NCI-H1105 treated with DMSO at 0.1 percent for 48 hours (cell line): ENCODE measurements at places on chromosomes 2 and 18.

DNA sequence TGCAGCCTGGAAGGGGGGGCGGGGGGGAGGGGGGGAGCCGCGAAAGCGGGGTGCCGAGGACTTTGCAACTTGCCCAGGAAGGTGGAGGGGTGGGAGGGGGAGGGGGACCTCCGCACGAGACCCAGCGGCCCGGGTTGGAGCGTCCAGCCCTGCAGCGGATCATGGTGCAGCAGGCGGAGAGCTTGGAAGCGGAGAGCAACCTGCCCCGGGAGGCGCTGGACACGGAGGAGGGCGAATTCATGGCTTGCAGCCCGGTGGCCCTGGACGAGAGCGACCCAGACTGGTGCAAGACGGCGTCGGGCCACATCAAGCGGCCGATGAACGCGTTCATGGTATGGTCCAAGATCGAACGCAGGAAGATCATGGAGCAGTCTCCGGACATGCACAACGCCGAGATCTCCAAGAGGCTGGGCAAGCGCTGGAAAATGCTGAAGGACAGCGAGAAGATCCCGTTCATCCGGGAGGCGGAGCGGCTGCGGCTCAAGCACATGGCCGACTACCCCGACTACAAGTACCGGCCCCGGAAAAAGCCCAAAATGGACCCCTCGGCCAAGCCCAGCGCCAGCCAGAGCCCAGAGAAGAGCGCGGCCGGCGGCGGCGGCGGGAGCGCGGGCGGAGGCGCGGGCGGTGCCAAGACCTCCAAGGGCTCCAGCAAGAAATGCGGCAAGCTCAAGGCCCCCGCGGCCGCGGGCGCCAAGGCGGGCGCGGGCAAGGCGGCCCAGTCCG lies 540 bp downstream of the SOX11 start:
- DNase-seq = peak; percentile 53

- no peak for DNase-seq
Measured at GRCh38 chr18:23626451-23627279, 36.0 kb downstream of the ANKRD29 start.

- no peak for DNase-seq
Measured at GRCh38 chr2:189302274-189302948, 122.8 kb upstream of the COL5A2 start.

GRCh38 chr2:143521396-143521795 lies 392.2 kb downstream of the ARHGAP15 start:
- DNase-seq = no peak

- DNase-seq = no peak
Measured at GRCh38 chr2:69169655-69170389, 156.8 kb downstream of the ANTXR1 start.

DNA sequence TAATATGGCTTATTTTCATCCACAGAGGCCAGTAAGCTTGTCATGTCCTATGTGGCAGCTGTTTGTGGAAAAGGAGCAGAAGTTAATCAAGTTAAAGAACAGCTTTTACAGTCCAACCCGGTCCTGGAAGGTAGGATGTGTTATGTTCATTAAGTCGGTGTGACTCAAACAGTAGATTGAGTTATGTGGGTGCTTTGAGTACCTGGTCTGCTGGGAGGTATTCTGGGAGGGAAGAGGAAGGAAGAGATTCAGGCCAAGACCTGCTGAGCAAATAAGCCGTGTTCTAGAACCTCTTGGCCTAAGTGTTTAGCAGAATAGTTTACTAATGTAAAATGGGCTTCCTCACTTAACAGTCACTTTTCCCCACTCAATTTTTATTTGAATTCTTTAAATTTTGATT lies 96.2 kb downstream of the MYO1B start:
- DNase-seq = no peak

GRCh38 chr2:10377747-10378085 lies 70.4 kb downstream of the ODC1 start:
- DNase-seq = no peak

GRCh38 chr2:7377916-7378569 lies 460.8 kb downstream of the RNF144A start:
- peak; percentile 36 for DNase-seq

- no peak for DNase-seq
Measured at GRCh38 chr18:37156330-37156942, 327.5 kb downstream of the KIAA1328 start.

DNA sequence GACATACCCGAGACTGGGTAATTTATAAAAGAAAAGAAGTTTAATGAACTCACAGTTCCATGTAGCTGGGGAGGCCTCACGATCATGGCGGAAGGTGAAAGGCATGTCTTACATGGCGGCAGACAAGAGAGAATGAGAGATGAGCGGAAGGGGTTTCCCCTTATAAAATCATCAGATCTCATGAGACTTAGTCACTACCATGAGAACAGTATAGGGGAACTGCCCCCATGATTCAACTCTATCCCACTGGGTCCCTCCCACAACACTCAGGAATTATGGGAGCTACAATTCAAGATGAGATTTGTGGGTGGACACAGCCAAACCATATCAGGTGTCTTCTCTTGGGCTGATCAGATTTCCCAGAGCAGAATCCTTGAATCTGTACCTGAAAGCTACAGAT lies 617.3 kb upstream of the ID2 start:
- no peak for DNase-seq

DNA sequence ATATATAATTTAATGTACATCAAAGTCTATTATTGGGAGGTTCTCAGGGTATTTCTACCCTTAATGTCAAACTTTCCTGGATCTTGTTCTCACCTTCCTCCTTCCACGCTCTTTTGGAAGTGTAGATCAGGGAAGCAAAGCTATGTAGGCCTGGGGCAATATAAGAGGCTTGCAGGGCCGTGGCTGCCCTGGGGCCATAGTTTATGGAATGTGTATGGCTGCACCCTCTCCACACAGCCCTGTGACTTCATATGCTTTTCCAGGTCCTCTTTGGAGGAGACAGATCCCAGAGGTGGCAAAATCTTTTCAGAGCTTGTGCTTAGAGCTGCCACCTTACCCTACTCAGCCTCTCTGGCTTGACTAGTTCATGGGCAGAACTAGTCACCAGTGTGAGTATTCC lies 82.9 kb downstream of the PLB1 start:
- DNase-seq = no peak

DNA sequence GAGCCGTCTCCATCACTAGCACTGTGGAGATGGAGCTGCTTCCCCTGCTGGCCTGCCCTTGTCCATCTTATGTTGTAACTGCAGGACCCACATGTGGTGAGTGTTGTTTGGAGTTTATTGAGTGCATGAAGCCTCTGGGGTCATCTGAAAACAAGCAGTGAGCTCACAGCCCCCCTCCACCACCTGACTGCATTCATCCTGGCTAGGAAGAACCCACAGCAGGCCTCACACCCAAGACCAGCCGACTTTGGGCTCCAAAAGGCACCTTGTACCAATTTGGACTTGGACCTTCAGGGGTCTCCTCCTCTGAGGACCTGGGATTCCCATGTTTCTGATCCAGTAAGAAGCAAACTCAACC lies 116.1 kb downstream of the TWIST2 start:
- DNase-seq = no peak
